ENCODE measurements at places on chromosomes 6 and 20. TPM values are rescaled to one million over a fixed set of nuclear protein-coding genes. Genes with fewer than 3 reads are reported as not detected.

KHDC1 gene
- 0.57 TPM for total RNA-seq

TUBE1 gene
- total RNA-seq: 18.1 TPM

SERINC1 gene
- 166 TPM for total RNA-seq

SLC32A1 gene
- not detected for total RNA-seq

DNA sequence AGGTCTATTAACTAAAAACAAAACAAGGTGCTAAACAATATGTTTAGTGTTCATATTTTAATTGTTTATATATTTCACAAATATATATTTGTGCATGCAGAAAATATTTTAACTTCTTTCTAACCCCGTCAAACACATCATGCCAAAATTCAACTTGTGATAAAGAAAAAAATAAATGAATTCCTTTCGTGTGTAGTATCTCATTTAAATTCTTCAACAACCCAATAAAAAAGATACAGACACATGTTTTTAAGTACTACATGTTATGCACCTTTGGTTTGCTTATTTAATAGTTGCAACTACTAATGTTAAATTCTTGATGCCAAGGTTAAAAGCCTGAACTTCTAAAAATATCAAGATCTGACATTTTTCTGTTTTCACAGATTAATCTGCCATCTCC is 252.4 kb downstream of the ESR1 start:
- DNase-seq: no peak

- no peak for DNase-seq
These were observed 8.0 kb upstream of the PI16 start for GRCh38 chr6:36946526-36946925.

- DNase-seq: no peak
These were observed 26.7 kb downstream of the KAT14 start for GRCh38 chr20:18164356-18164755.

DNA sequence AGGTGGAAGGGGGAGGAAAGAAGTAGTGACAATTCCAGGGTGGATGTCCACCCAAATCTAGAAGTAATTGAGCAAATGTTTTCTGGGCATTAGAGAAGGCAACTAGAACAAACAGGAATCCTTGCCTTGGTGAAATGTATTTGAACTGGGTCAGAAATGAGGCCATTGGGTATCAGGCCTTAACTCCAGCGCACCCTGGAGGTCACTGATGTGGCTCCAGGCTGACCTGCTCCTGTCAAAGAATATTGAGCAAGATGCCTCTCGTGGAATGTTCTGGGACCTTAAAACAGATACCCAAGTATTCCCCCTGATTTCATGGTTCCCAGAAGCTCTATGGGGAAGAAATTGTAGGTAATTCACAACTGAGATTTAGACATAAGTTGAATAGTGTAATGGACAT is 6.9 kb downstream of the HLA-DPB1 start:
- no peak for DNase-seq

DNA sequence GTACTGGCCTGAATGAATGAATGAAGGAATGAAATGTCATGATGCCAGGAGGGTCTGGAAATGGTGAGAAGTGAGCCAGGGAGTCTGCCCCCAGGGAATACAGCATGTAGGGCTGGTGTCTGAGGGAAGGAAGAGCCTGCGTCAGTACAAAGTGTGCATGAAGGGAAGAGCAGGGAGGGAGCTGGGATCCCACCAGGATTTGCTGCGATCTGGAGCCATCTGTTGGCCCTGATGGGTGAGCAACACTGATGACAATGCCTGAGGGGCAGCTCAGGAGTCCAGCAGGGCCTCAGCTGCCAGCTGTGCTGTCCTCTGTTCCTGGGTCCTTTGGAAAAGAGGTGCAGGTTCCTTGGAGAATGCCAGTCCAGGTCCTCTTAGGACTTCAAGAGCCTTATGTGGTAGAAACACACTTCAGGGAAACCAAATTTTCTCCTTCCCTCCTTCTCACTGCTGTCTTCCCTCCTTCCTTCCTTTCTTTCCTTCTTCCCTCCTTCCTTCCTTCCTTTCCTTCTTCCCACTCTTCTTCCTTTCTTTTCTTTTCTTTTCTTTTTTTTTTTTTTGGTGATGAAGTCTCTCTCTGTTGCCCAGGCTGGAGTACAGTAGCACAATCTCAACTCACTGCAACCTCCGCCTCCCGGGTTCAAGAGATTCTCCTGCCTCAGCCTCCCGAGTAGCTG is 11.5 kb downstream of the BPI start:
- no peak for DNase-seq

DNA sequence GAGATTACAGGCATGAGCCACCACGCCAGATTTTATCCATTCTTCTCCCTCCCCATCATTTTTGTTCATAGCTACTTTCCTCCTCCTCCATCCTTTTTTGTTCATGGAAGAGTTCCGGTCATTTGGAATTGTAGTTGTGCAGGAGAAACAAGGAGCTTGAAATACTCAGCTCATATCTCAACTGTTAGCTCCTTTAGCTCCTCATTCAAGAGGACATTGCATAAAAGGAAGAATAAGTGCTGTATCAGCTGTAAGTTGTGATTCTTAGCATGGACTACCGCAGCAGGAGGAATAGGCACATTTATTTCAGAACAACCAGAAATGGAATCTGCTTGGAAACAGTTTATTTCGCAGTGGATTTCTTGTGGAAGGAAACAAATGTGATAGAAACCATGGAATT is 7.6 kb downstream of the STXBP5 start:
- no peak for DNase-seq

All from heart right ventricle (tissue), 16 donors.